Brain microvascular endothelial cell (primary cell): ENCODE measurements at places on chromosomes 4 and X.

DNA sequence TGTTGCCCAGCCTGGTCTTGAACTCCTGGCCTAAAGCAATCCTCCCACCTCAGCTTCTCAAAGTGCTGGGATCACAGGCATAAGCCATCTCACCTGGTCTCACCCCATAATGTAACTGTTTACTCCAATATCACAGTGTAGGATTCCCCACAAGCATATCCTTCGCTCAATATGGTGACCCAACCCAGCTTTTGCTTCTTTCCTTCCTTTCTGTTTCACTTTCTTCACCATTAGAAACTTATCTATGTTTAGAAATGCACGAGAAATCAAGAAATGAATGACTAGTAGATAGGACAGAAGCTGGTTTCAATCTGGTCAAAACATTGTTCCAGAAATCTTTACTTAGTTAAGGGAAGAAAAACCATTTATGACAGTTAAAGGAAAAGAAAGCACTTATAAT, 18.9 kb downstream of the TSPAN5 start:
- DNase-seq, result no peak

DNA sequence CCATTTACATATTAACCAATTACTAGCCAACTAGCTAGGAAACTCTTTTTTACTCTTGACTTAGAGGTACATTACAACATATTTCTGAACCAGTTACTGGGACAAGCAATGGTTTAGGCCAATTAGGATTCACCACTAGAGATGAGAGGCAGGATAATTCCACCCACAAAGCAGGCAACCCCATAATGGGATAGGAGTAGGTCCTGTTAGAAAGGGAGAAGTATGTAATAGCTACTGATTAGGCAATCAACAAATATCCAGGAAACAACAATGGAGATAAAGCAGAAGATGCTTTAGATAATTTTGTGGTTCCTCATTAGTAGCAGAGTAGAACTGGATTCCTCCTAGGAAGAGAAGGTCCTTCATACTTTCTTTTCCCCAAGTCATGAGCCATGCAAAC, 173.8 kb upstream of the GLRA2 start:
- DNase-seq, result no peak

GRCh38 chrX:11754958-11755645, 2.9 kb upstream of the MSL3 start:
- no peak for DNase-seq

GRCh38 chr4:52052475-52052780, 1.3 kb downstream of the SPATA18 start:
- no peak for DNase-seq

DNA sequence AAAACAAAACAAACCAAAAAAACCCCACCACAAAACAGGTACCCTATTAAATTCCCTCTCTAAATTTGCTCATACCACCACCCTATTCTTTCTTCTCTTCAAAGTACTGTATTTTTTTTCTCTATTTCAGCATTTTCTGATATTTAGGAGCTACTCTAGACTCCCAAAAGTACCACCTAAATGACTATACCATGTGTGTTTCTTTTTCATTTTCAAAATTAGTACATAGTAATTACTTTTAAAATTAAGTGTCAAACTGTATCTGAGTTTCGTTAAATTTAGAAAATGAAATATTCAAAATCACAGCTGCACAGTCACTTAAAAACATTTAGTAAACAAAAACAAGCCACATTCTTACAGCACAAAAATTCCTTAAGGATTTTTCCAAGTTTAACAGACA, 161.7 kb downstream of the FBXW7 start:
- DNase-seq, result no peak

DNA sequence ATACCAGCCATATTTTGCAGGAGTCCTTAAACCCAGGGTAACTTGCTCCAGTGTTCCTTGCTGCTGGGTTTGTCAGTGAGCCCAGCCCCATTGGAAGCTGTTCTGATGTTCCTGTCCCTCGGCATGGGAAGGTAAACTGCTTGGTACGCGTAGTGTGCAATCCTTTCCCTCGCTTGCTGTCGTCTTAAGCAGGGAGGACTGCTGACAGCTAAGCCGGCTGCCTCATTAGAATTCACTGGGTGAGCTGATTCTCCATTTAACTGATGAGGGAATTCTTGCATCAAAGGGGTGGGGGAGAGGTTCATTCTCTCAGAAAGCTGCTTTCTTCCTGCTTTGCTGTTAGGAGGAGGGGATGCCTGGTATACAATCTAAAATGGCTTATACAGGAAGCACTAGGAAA, 164.6 kb downstream of the MID1IP1 start:
- DNase-seq, result no peak

GRCh38 chr4:112026058-112026457, 119.2 kb upstream of the FAM241A start:
- no peak for DNase-seq

DNA sequence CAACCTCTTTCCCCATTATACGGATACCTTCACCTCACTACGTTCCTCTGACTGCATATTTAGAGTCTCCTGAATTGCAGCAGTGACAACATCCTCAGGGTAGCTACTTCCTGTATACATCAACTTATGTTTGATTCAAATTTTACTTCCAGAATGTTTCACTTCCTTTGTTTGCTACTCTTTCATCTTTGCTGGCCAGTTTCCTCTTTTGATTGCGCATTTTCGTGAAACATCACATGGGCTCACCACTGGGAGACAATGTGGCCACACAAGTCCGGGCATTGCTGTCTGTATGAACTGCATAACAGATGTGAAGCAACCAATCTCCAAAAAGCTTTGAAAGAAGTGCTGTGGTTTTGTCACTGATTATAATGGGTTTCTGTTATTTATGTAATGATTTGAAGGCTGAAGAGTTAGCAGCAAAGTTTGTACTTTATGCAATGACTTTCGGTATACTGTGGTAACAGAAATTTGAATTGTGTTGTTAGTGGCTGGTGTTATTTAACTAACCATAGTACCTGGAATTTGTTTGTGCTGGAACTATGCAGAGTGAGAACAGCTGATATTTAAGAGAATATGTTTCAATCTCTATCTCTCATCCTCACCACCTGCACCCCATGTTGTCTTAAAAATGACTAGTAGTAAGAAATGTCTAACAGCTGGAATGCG, 7.4 kb downstream of the SNCA start:
- DNase-seq, result no peak

DNA sequence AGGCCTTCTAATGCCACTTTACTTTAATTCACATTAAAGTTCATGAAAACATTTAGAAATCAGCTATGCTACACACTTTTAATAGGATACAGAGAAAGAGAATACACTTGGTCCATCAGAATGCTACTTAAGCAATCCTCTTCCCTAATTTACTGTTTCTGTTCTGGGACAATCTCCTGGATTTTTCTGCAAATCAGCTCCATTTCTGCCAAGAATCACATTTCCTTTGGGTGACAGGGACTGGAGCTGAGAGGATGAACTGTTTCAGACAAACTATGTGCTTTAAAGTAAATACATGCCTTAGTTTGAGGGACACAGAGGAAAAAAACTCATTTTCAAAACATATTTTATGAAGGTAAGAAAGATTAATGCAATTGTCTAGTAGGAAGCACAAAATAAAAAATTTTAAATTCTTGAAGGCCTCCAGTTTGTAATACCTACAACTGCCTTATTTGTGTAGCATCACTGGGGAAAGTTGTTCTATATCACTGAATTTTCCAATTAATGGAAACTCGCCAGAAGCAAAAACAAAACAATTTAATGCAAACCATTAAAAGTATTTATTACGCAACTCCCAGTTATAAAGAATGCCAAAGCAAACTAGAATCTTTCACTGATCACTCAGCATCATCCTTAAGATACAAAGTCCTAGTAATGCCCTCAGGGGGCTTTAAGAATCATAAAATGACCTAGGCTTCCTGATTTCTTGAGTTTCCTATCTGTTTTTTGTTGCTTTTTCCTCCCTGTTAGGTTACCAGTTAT, 36.3 kb downstream of the BCLAF3 start:
- no peak for DNase-seq

DNA sequence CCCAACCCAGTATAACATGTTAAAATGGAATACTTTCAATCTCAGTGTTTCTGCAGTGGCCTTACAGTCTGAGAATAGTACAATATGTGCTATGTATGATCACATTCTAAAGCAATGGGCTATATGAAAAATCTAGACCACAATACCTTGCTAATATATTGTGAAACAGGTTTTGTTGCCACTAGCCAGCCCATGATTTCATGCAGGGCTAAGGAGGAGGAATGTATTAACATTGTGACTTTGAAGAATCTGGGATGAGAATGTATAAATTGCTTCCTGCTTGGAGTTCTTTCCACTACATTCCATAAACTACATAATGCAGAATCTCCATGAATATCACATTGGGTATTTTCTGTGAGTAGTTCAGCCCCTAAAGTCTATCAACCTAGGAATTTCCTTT, 935.4 kb upstream of the GRIA3 start:
- DNase-seq, result no peak

- DNase-seq, result no peak
These were observed 23.6 kb downstream of the MORC4 start for GRCh38 chrX:106976416-106976815.

- DNase-seq, result no peak
These were observed 395.0 kb downstream of the DTHD1 start for GRCh38 chr4:36676139-36677050.

DNA sequence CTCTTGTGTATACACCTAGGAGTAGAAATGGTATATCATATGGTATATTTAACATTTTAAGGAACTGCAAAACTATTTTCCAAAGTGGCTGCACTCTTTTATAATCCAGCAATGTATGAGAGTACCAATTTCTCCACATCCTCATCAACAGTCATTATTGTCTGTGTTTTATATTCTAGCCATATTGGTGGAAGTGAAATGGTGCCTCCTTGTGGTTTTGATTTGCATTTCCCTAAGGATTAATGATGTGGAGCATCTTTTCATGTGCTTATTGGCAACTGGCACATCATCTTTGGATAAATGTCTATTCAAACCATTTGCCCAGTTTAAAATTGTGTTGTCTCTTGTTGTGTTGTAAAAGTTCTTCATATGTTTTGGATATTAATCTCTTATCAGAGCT, 9.6 kb downstream of the BMP15 start:
- DNase-seq, result peak; percentile 9

- DNase-seq, result no peak
These were observed 15.7 kb upstream of the RNF128 start for GRCh38 chrX:106710771-106711170.

- DNase-seq, result no peak
These were observed 187.7 kb downstream of the UNC5C start for GRCh38 chr4:95360906-95361695.

DNA sequence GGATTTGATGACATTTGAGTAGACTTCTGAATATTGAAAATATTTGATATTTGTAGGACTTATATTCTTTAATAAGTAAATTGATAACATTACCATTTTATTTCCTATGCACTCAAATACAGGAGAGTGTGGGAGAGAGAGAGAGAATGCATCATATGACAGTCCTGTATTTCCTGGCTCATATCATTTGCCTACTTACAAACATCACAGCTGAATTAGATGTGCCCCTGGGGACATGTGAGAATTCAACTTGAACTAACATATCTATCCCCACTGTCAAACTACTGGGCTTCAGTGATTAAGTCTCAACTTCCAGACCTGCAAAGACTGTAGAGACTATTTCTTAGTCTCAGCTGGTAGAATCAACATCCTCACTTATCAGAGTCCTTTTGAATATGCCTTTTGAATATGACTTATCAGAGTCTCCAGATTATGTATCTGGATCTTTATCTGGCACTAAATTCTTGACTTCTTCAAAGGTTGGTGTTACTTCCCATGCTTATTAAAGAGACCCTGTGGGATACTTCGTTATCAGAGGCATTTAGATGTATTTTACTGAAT, 75.5 kb downstream of the PABPC4L start:
- no peak for DNase-seq

- DNase-seq, result no peak
These were observed 458.0 kb upstream of the NWD2 start for GRCh38 chr4:36786519-36786918.

DNA sequence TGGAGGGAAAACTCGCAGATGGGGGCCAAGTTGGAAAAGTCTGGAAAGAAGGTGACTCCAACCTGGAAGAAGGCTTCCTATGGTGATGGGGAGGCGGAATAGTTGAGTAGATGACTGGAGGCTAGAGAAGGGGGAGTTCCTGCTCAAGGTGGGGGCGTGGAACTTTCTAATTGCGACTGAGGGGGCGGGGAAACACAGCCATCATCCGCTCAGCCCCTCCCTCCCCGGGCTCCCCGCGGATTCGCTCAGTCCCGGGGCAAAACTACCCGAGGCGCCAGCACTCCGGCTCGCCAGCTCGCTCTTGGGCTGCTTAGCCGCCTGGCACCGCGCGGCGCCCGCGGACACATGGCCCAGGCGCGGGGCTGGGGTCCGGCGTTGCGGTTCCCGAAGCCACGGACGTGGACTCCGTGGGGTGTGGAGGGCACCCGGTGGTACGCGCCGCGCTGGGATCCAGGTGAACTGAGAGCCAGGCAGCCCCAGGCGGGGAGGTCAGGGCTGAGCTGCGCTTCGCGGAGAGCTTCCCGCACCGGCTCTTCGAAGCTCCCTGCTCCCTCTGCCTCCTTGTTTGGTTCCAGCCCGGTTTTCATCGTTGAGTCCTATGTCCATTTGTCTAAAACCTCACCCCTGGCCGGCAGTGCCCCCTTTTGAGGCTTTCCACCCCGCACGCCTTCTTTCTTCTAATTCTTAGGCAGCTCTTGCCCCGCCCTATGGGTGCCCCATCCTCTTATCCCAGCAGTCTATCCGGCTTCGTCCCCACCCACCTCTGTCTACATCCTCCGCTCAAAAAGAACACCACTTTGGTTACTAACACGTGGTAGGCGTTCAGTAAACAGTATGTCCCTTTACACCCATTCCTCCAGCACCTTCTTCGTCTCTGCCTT, 38.9 kb downstream of the STARD8 start:
- no peak for DNase-seq

- DNase-seq, result no peak
These were observed 51.4 kb upstream of the LSM6 start for GRCh38 chr4:146124023-146124680.

GRCh38 chrX:38727668-38728067, 73.6 kb upstream of the MID1IP1 start:
- DNase-seq, result no peak

GRCh38 chr4:123919576-123920098, 523.0 kb downstream of the SPRY1 start:
- DNase-seq, result no peak

- DNase-seq, result no peak
These were observed 317.1 kb upstream of the PABPC4L start for GRCh38 chr4:134518574-134519217.

GRCh38 chr4:176340871-176341685, 21.3 kb downstream of the SPCS3 start:
- peak; percentile 22 for DNase-seq

- no peak for DNase-seq
These were observed 51.6 kb downstream of the TMEM150C start for GRCh38 chr4:82510216-82510615.

- DNase-seq, result no peak
These were observed 290.6 kb downstream of the ZNF674 start for GRCh38 chrX:46254641-46255040.

DNA sequence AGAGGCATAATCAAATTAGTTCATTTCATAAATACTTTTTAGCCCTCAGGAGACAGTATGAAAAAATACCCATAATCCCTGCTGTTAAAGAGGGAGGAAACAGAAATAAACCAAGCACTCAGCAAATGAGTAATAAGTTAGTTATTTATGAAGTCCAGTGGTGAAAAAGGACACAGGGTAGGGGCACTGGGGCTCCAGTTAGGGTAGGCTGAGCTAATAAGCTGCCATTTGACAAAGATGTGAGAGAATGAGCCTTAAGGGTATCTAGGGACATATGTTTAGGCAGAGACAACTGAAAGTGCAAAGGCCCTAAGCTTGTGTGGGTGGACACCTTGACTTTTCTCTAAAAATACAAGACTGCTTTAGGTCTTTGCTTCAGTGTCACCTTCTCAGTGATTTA, 94.4 kb downstream of the IL15 start:
- no peak for DNase-seq
